Stimulated activated CD4-positive, alpha-beta T cell treated with anti-CD3 and anti-CD28 coated beads, TNF-alpha, amount 100 ng/mL, for 1 hour (primary cell): ENCODE measurements at places on chromosomes 2 and 18.

DNA sequence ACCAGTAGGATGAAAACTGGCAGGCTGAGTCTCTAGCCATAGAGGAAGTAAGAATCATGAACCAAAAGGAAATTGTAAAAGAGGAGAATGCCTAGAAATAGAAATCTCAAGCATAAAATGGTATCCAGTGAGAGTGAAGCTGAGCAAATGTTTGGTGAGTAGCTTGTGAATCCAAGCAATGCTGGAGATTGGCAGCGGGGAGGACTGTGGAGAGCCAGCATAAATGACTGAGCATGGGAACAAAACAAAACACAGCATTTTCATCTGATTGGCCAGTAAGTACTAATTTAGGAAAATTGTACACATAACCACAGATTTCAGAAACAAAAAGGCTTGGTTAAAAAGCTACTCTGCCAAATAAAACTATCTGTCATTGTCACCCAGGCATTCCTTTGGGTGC is 390.0 kb downstream of the STK39 start:
- no peak for DNase-seq

- no peak for DNase-seq
Measured at GRCh38 chr2:74872389-74872836, 38.5 kb downstream of the HK2 start.

- DNase-seq: no peak
Measured at GRCh38 chr2:230356084-230356483, 29.1 kb downstream of the SP140L start.

GRCh38 chr2:48471048-48471474 is 58.9 kb upstream of the STON1 start:
- DNase-seq: no peak

GRCh38 chr2:230184727-230185578 is 34.8 kb downstream of the SP110 start:
- DNase-seq: no peak

DNA sequence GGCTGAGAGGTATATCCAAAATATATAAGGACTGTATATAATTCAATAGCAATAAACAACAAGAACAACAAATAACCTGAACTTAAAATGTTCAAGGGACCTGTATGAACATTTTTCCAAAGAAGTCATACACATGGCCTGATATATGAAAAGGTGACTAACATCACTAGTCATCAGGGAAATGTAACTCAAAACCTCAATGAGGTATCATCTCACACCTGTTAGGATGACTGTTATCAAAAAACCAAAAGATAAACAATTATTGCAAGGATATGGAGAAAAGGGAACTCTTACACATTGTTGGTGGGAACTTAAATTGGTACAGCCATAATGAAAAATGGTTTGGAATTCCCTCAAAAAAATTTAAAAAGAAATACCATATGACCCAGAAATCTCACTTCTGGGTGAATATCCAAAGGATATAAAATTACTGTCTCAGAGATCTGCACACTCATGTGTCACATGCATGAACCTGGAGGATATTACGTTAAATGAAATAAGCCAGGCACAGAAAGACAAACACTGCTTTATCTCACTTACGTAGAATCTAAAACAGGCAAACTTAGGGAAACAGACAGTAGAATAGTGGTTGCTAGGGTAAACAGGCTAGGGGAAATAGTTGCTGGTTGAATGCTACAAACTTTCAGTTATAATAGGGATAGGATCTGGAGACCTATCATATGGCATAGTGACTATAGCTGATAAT is 334.5 kb upstream of the MMADHC start:
- no peak for DNase-seq

- DNase-seq: no peak
Measured at GRCh38 chr2:190794790-190795189, 85.8 kb upstream of the GLS start.

DNA sequence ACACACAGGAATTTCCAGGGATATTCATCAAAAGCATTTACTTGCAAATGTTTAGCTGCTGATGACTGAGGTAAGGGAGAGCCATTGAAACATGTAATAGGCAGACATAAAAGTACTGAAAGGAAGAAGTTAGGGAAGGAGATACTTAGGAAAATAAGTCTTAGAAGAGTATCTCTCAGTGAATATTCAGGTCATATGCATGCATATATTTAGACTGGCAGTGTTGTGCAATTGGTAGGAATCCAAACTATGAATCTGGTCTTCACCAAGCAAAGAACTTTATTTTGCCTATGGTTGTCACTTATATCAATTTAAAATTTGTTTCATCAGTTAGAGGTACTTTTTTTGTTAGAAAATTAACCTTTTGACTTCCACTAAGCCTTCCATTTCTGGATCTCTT is 1490.7 kb downstream of the SUCLG1 start:
- no peak for DNase-seq

GRCh38 chr18:1513519-1513918 is 608.8 kb downstream of the ADCYAP1 start:
- DNase-seq: no peak

- DNase-seq: no peak
Measured at GRCh38 chr2:65835975-65836549, 403.7 kb upstream of the SPRED2 start.

- DNase-seq: no peak
Measured at GRCh38 chr2:181723731-181724130, 43.4 kb upstream of the NEUROD1 start.

GRCh38 chr2:7592618-7593140 is 675.5 kb downstream of the RNF144A start:
- no peak for DNase-seq

DNA sequence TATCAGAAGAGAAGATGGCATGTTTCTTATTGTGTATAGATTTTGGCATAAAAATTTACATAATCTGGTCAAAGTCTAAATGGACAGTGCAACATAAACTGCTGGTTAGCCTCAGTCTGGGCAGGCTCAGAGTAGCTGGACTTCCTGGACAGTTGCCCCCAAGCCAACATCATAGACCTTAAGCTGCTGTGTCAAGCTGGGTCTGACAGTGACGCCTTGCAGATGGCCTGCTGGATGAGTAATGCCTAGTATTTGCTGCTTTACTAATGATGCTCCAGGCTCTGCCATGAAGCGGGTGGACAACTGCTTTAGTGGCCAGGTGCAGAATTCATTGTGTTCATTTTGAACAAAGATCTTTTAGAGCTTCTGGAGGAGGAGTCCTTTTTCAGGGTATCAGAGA is 603.7 kb upstream of the ZEB2 start:
- no peak for DNase-seq

- no peak for DNase-seq
Measured at GRCh38 chr2:17708501-17708900, 45.1 kb downstream of the SMC6 start.
